ENCODE measurements at places on chromosomes 3 and 15.

GRCh38 chr3:95277613-95278012, 1214.8 kb downstream of the NSUN3 start:
- DNase-seq: no peak

- no peak for DNase-seq
Observed at GRCh38 chr3:141546081-141546480, 59.3 kb downstream of the RASA2 start.

GRCh38 chr15:77819851-77820728, 187.4 kb upstream of the LINGO1 start:
- DNase-seq: no peak

GRCh38 chr3:134468519-134468918, 17.3 kb downstream of the ANAPC13 start:
- DNase-seq: no peak

DNA sequence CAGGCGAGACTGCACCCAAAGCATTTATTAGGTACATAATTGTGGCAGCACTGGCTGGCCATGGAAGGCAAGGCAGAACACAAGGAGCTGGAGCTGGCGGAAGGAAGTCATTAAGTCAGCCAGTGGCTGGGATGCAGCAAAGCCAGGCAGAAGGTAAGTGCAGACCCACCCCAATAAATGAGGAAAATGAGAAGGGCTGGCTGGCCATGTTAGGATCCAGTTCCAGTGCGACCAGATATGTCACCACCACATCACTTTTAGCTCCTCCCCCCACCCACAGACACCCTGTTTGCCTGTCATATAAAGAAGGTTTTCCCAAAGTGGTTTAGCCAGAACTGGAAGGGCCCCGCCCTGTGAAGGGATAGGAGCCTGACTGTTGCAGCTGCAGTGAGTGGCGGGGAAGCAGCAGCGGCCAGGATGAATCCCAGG, at the start of gene FURIN:
Gene FURIN, plus strand, starts transcription at position 328 of the 429 bp plus-strand sequence. CDS start 7,153 bp downstream, outside the sequence.
- no peak for DNase-seq

DNA sequence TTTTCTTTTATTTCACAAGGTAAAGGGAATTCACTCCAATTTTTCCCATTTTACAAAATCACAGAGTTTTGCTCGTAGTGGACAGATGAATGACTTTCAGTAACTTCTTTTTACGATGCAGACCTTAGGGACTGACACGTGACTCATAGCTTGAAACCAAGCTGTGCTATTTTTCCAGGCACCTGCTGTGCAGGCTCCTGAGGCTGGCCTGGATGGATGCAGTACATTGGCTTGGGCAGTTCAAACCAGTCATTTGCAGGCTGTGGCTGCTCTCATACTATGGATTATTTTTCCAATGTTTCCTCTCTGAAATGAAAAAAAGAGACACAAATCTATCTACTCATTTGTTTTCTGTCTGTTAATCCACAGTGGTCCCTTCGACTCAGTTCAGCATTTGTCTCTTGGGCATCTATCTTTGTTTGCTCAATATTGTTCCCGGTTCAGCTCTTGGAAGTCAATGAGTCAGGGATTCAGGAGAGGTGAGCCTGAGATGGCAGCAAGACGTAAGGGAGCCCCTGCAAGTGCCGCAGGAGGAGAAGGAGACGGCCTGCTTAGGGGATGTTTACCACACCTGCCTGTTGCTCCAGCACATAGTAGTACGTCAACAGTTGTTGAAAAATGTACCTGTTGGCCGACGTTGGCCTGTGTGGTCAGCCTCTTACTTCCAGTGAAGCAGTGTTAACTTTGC, 92.8 kb downstream of the SV2B start:
- no peak for DNase-seq

DNA sequence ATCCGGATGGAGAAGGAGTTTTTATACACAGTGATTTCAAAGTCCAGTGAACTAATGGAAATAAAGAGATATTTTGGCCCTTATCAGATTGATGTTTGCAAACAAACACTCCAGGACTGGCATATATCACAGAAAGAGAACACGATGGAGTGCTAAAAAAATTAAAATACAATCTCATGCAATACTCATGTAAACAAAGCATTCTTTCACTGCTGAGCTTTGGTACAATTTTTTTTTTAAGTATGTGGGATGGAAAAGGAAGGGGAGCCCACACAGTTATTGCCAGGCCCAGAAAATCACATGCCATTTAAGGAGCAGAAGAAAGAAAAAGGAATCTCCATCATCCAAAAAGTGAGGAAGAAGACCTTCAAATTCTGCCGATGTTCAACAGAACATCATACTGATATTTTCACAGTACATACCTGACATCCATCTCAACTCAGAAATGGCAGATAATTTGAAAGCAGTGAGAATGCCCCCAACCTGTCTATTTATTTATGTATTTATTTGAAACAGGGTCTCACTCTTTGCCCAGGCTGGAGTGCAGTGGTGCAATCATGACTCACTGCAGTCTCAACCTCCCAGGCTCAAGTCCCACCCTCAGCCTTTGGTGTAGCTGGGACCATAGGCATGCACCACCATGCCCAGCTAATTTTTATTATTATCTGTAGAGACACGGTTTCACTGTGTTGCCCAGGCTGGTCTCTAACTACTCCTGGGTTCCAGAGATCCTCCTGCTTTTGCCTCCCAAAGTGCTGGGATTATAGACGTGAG, 107.5 kb upstream of the SLC2A2 start:
- no peak for DNase-seq

GRCh38 chr15:52326756-52327155, 31.2 kb upstream of the MYO5C start:
- DNase-seq: no peak

GRCh38 chr3:69011096-69011730, 2.3 kb downstream of the EOGT start:
- no peak for DNase-seq

- DNase-seq: no peak
Observed at GRCh38 chr3:123357275-123357674, 91.6 kb downstream of the ADCY5 start.

- no peak for DNase-seq
Observed at GRCh38 chr3:13358051-13358450, 62.1 kb downstream of the NUP210 start.

- DNase-seq: no peak
Observed at GRCh38 chr3:172568701-172569100, 45.5 kb upstream of the TNFSF10 start.

DNA sequence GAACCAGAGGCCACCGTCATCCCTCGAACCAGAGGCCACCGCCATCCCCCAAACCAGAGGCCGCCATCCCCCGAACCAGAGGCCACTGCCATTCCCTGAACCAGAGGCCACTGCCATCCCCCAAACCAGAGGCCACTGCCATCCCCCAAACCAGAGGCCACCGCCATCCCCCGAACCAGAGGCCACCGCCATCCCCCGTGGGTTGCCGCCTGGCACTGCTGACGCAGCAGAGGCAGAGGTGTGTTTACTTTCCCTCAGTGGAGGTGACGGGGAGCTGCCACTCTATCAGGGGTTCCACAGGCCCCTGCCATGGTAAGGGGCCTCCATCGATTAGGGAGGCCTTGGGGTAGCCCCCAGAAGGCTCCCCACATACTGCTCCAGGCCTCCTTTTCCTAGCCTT, 1.5 kb downstream of the IQSEC1 start:
- DNase-seq: no peak

DNA sequence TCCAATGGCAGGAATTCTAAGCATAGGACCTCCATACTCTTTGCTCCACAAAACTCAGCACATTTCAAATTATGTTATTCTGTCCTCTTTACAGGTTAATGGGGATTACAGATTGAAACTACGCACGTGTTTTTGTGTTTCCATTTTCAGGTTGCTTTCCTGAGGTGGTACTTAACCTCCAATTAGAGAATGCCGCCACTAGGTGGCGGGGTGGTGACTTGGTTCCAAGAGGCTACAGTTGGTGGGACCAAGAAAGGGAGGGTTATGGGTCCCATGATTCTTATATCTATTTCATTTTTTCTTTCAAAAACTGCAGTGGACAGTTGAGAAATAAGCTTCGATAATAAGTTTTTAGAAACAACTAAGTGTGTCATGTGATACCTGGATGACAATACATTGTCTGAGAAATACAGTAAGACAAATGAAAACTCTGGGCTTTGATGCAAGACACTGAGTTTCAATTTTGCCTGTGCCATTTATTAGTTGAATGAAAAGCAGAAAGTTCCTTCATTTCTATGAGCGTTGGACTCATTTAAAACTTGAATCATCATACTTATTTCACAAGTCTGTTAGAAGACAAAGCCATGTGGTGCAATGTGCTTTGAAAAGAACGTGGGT, 539.0 kb downstream of the FGF12 start:
- DNase-seq: peak; percentile 7

DNA sequence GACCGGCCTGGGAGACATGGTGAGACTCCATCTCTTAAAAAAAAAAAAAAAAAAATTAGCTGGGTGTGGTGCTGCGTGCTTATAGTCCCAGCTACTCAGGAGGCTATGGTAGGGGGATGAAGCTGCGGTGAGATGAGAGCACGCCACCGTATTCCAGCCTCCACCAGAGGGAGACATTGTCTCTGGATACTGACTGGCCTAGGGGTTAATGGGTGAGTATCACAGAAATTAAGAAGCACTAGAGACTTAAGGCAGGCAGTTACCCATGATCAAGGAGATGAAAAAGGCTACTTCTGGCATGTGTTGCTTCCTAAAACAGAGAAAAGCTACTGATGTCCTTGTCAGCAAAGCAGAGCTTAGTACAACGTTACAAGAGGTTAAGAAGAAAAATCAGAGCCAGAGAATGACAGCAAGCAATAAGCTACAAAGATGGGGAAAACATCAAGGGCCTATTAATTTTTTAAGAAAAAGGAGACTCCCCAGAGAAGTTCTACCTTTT, 8.6 kb downstream of the TFRC start:
- no peak for DNase-seq

GRCh38 chr3:62672270-62672987, 202.8 kb downstream of the CADPS start:
- no peak for DNase-seq

DNA sequence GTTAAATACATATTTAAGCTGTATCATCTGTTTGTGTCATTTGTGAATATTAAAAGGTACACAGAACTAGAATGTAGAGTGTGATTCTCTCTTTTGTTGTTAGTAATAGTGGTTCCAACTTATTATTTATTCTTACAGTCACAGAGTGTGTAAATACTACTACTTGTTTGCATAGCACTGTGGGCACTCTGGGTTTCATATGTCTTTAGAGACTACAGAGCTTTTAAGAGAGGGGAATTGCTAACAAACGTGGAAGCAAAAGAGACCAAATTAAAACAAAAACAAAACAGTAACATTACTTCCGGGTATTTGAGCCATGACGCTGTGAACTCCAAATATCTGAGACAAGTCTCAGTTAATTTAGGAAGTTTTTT, 828.0 kb upstream of the DPPA4 start:
- no peak for DNase-seq

- no peak for DNase-seq
Observed at GRCh38 chr3:167656821-167657220, 3.1 kb upstream of the WDR49 start.

GRCh38 chr3:15470849-15471248, 43.5 kb downstream of the EAF1 start:
- no peak for DNase-seq

GRCh38 chr15:25993506-25993905, 130.4 kb upstream of the ATP10A start:
- no peak for DNase-seq

DNA sequence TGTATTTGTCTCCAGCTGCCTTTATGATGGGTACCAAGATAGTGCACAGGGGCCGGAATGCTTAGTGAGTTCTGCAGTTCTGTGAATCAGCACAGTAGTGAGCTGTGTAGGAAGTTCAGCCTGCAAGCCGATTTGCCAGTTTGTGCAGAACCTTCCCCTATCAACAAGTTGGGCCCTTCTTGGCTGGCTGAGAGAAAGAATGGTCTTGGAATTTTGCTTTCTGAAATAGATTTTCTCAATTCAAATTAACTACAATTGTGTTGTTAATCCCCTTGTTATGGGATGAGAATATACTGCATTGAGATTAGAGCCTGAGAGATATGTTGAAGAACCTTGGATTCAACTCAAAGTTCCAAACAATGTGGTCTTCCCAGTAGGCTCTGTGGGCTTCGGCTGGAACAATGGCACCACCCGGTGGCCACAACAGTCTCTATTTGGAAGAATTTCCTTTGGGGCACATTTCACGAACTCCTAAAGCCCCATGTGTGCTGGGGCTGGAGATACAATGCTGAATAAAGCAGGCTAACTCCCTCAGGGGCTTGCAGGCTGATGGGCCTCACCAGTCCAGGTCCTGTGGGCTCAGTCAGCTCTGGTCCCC, 59.1 kb downstream of the TRIM42 start:
- no peak for DNase-seq

Measured in stimulated activated CD8-positive, alpha-beta memory T cell treated with anti-CD3 and anti-CD28 coated beads, Interleukin-7, amount 100 ng/mL, for 48 hours (primary cell).